ENCODE measurements at places on chromosomes 2 and 18.

- DNase-seq = no peak
These were observed 36.6 kb downstream of the UPP2 start for GRCh38 chr2:158138255-158138654.

DNA sequence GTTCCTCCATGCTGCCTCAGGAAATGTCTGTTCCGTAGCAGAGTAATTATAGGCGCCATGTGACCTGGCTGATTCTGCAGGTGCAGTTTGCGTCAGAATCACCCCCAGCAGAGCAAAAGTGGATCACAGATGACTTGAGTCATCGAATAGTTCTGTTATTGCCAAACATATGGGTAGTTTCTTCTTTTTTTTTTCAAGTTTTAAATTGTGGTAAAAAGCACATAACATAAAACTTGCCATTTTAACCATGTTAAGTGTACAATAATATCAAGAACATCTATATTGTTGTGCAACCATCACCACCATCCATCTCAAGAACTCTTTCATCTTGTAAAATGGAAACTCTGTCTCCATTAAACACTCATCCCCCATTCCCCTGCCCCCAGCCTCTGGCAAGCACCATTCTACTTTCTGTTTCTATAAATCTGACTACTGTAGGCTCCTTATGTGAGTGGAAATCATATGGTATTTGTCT lies 177.7 kb upstream of the TWIST2 start:
- DNase-seq = no peak

DNA sequence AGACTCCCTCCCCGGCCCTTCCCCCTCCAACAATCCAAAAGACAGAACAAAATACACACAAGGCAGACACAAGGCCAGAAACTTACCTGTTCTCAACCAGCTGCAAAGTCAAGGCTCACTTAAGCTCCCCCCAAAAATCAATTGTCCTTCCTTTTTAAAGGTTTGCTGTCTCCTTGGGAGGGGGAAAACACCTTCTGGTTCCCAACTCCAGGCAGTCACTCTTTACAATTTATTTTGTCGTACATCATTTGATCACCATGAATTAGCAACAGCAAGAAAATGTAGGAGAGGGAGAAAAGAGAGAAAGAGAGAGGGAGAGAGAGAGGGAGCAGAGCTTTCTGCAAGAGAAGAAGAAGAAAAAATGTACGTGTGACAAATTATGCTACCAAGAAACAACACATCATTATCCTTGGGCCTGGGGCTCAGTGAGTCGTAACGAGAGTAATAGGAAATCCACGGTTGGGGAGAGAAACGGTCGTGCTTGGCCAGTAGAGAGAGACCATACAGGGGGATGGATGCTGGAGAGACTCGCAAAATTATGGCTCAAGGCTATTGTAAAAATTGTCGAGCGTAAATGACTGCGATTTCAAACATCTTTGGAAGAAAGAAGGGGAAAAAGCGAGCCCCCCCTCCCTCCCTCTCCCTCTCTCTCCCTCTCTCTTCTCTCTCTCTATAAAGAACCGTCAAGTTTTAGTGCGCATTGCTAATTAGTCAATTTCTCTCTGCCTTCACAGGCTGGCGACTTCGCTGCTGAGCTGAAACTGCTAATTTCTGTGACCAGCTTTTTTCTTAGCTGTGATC lies at the start of gene KLHL14:
Gene KLHL14 (minus strand): TSS at position 443 of the 801 bp plus-strand sequence. CDS start 2,432 bp downstream, outside the sequence.
- DNase-seq = no peak

- DNase-seq = no peak
These were observed 26.9 kb downstream of the ANXA4 start for GRCh38 chr2:69768789-69769188.

DNA sequence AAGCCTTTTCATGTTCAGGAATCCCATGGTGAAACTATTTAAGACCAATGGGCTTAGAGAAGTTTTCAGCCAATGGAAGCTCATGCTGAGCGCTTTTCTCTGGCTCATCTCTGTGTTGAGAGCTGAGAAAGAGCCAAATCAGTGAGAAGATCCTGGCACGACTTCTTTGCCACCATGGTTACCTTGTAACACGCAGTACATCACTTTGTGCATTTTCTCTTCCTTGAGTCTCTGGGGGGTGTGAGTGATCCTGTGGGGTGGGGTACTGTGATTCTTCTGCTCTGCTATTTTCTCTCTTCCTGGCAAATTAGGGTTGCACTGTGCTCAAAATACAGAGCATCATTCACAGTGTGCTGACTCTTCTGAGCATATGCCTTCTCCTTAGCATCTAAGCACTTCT lies 664.2 kb downstream of the ARHGAP15 start:
- no peak for DNase-seq

- DNase-seq = no peak
These were observed 93.7 kb upstream of the ZNF516 start for GRCh38 chr18:76588601-76589226.

DNA sequence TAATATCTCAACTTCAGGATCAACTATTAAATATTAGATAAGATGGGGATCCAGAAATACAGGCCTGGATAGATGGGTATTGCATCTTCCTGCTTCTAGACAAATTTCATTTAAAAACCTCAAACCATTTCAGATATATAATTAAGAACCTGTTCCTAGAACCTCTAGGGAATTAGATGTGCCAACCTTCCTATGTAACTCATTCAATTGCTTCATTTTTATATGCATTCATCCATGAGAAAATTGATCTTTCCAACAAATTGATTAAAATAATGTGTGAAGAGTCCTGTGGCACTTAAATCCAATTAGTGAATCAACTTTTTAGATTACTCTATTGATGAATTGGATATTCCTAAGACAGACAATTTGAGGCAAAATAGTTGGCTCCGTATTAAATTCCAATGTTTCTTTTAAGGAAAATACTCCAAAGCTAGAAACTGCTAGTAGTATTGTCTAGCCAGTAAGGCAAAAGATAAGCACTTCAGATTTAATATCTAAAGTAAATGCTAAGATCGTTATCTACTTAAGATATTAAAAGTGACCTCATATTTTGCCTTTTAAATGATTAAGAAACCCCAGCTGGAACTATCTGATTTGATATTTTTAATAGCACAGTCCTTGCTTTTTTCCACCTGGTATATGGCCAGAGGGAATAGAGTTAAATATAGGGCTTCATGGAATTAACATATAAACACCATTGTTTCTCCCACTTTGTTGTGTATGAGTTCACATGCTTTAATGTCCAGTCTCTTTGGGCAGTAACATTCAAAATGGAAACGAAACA lies 35.8 kb downstream of the DARS1 start:
- no peak for DNase-seq

GRCh38 chr18:3660739-3661515 lies 211.0 kb downstream of the TGIF1 start:
- DNase-seq = no peak

- no peak for DNase-seq
These were observed 85.5 kb upstream of the GLI2 start for GRCh38 chr2:120650022-120650644.

- no peak for DNase-seq
These were observed 222.0 kb upstream of the CHAC2 start for GRCh38 chr2:53545604-53546003.

- no peak for DNase-seq
These were observed 466.4 kb upstream of the ACVR2A start for GRCh38 chr2:147378403-147378802.

DNA sequence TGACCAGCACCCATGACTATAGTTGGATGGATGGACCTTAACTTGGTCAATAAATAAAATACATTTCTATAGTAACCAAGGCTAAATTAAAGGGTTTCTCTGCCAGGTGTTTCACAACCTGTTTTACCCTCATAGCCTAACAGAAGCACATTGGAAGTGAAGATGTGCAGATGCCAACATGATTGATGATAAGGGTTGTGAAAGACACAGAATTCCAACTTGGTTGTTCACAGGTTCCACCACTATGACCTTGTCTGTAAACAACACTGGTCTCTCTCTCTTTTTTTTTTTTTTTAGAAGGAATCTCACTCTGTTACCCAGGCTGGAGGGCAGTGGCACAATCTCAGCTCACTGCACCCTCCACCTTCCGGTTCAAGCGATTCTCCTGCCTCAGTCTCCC lies 37.5 kb upstream of the PTH2R start:
- no peak for DNase-seq

DNA sequence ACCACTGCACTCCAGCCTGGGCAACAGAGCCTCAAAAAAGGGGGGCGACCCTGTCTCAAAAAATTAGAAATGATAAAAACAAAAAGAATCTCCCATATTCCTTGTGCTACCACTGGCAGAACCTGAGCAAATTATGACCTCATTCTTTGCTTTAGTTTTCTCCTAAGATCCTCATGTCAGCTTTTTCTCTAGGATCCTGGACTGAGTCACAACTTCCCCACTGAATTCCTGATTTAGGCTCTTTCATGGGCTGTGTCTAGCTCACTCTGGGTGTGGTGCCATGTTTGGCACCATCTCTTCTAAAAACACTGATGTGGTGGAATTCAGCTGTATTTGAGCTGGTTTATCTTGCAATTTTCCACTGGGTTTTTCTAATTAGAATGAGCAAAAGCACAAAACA lies 37.1 kb downstream of the EXOC6B start:
- DNase-seq = no peak

GRCh38 chr2:201969938-201970785 lies 63.5 kb upstream of the FZD7 start:
- DNase-seq = no peak

DNA sequence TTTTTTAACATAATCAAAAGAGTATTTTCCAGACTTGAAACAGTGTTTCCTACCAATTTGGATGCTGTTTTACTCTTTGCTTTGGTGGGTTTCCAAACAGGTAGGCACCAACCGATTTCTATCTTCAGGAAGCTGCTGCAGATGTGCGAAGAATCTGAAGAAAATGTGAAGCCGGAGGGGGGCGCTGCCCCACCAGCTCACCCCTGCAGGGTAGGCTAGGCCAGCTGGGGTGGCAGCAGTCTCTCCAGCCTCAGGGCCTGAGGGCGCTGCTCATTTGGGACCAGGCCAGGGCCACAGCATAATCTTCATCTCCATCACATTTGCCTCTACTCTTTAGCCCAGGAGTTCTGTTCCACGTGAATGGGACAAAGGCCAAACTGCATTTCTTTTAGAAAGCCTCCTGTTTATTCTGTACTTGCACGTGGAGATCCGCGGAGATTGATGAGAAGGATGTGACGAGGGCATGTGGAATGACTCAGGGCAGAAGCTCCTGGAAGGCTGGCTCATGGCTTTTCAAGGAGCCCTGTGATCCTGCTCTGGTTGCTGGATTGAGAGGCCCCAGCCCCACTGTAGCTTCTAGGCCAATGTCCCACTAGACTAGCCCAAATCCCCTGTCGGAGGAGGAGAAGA lies 84.2 kb upstream of the FAM136A start:
- DNase-seq = no peak

GRCh38 chr2:98713332-98714015 lies 17.5 kb downstream of the MGAT4A start:
- no peak for DNase-seq

DNA sequence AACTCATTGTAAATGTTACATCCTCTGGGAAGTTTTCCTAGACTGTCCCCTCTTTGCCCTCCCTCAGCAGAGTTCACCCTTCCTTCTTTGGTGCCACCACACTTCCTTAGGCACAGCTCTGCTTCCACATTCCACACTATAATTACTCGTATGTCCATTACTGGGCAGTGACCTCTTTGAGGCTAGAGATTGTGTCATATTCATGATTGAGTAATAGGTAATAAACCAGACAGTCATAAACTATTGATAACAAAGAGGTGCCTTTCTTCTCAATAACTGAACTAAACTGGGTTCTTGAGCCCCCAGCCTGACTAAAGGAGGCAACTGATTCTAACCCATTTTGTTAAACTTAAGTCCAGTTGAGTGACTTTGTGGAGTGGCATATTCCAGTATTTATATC lies 28.3 kb downstream of the MYO3B start:
- no peak for DNase-seq

GRCh38 chr2:197414039-197414438 lies 20.8 kb downstream of the SF3B1 start:
- DNase-seq = no peak

DNA sequence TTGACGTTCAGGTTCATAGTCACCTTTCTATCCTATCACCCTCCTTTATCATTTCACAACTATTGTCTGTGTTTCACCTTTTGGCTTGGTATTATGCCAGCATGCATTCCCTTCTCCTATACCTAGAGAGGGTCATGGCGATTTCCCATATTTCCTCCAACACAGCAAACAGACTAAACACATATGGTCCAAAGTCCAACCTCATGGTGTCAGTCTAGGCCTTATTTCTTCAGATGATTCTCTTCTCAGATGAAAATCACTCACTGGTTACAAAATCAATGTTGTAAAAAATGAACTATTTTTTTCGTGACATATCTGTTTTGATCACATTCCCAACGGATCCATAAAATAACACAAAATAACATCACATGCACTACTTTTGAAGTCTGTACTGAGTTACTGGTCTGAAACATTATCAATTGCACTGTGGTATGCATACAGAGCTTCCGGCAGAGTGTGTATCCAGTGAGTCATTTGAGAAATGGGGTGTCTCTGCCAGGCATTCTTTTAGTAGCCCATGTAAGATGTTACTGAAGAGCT lies 204.8 kb upstream of the GALNT5 start:
- DNase-seq = no peak

DNA sequence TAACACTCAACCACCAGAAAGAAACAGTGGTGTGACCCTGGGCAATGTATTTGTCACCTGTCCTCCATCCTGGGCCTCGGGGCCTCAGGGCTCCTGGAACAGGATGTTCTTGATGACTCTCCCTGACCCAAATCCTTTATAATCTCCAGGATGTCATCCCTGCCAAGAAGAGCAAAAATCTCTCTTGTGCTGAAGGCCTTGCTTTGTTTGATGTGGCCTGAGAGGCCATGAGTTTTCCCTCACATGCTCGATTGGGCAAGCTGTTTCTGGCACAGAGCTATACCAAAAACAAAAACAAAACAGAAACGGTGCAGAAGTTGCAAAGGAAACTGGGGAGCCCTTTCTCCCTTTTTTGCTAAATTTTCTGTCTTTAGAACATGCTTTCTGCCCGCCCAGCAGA lies 35.7 kb upstream of the ST3GAL5 start:
- no peak for DNase-seq

DNA sequence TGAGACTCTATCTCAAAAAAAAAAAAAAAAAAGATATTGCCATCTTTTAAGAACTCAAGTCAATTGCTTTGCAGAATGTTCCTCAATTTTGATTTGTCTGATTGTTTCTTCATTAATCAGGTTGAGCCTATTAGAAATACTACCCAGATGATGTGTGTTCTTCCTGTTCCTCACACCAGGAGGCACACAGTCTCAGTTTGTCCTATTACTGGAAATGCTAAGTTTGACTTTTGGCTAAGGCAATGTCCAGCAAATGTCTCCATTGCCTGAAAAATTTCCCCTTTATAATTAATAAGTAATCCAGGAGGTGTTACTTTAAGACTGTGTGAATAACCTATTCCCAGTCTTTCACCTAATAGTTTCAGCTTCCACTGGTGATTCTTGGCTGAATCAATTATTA lies 28.4 kb downstream of the BOLA3 start:
- no peak for DNase-seq

GRCh38 chr2:239737144-239737463 lies 288.0 kb downstream of the NDUFA10 start:
- DNase-seq = no peak

GRCh38 chr2:217066510-217067270 lies 206.8 kb upstream of the TNP1 start:
- DNase-seq = no peak

GRCh38 chr2:236745420-236746210 lies 176.0 kb downstream of the ACKR3 start:
- no peak for DNase-seq

GRCh38 chr2:26471289-26471688 lies 6.6 kb downstream of the OTOF start:
- no peak for DNase-seq
